SJCRH30 (cell line): ENCODE measurements at places on chromosomes 4 and X. TPM values are rescaled to one million over a fixed set of nuclear protein-coding genes. Genes with fewer than 3 reads are reported as not detected.

DNA sequence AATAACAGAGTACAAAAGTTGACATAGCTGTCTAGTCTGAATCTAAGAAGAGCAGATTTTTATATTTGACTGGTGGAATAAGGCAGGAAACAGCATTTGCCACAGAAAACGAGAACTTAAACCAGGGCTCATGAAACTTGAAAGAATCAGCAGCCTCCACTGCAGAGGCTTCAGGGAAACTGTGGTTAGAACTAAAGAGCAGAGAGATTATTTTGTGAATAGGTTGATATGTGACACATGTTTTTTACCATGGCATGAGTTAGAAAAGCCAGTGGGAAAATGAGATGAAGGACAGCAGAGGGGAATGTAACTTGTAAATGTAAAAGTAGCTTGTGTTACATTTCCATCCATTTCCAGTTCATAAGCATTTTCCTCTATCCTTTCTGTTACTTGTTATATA is 63.7 kb upstream of the CAMK2D start:
- no peak overlapping the region for H3K27ac ChIP-seq
- peak; percentile 35 for DNase-seq
- no peaks in the 10 kb centered on the region for H3K27me3 ChIP-seq

The C4orf54 gene
- total RNA-seq = 8.8 and 10.1 TPM in 2 replicates

DNA sequence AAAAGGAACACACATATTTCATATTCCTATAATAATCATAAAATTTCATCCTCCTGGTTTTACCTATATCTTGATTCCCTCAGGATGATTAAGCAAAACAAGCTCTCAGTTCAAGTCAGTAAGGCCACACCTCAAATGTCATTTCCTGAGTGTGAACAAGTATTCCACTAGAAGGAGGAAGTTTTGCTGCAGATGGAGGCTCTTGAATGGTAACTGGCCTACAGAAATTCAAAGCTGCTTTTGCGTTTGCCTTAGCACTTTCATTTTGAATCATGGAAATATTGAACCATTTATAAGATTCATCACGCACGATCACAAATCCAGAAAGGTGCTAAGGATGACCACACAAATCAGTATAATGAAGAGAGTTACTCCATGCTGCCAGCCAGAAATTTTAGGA is 254.4 kb upstream of the CXXC4 start:
- no peak overlapping the region for H3K4me3 ChIP-seq
- no peaks in the 10 kb centered on the region for H3K36me3 ChIP-seq
- no peaks in the 10 kb centered on the region for H3K27me3 ChIP-seq

DNA sequence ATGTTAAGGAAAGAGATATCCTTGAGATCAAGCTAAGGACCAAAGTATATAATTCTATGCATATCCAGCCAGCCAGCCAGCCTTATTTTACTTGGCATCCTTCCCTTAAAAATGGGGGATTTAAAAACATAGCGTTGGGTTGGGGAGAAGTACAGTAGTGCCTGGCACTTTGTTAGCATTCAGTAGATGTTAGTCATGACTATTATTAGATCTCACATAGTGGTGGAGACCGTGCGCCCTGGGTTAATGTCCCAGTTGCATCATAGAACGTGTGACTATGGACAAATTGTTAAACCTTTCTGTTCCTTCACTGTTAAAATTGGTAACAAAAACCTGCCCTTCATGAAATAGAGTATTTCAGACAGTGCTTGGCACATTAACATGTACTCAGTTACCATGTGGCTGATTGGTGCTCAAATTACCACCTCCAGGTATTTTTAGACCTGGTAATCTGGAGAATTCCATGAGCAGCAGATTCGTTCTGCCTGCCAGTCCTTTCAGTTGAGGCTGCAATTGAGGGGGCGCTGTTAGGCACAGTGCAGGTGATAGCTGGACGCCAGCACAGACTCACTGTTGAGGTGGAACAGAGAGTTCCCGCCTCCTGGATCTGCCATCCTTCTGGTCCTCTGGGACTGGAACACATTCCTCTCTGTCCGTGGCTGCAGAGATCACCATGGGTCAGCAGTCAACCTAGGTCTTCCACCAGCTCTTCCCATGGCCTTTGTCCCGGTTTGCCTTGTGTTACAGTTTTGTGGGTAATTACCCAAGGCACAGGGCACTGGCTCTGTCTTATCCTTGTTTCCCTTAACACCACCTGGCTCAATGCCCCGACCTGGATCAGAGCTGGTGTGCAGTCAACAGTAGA is 31.7 kb downstream of the RBBP7 start:
- peaks cover 48% of the 10 kb centered on the region for H3K36me3 ChIP-seq
- peaks cover 30% of the 10 kb centered on the region for H3K4me1 ChIP-seq
- H3K27me3 ChIP-seq = no peaks in the 10 kb centered on the region
- peak; percentile 31 for DNase-seq
- peak overlapping the region; percentile 67 for H3K27ac ChIP-seq
